ENCODE measurements at places on chromosomes 3 and 15.

GRCh38 chr15:95558916-95559315 is 771.6 kb upstream of the NR2F2 start:
- DNase-seq = no peak

DNA sequence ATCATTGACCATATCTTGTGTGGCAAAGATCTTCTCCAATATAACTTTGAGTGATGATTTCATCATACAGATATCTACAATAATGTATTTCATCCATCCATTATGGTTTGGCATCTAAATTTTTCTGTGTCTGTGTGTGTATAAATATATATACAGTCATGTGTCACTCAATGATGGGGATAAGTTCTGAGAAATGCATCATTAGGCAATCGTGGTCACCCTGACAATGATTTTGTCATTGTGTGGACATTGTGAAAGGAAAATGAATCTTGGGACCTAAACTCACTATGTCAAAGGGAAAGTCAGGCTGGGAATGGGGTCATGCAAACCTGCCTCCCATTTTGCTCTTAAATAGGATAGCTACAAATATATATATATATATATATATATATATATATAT is 12.4 kb downstream of the CFAP161 start:
- DNase-seq = no peak

GRCh38 chr15:90029024-90029423 is 27.9 kb downstream of the ZNF710 start:
- no peak for DNase-seq

- DNase-seq = no peak
Observed at GRCh38 chr3:16496408-16497222, 16.9 kb downstream of the RFTN1 start.

- no peak for DNase-seq
Observed at GRCh38 chr15:61720197-61720704, 340.0 kb downstream of the VPS13C start.

- DNase-seq = peak; percentile 14
Observed at GRCh38 chr15:93566762-93567161, 477.8 kb upstream of the RGMA start.

GRCh38 chr3:45917146-45917898 is 25.9 kb upstream of the CXCR6 start:
- DNase-seq = no peak

DNA sequence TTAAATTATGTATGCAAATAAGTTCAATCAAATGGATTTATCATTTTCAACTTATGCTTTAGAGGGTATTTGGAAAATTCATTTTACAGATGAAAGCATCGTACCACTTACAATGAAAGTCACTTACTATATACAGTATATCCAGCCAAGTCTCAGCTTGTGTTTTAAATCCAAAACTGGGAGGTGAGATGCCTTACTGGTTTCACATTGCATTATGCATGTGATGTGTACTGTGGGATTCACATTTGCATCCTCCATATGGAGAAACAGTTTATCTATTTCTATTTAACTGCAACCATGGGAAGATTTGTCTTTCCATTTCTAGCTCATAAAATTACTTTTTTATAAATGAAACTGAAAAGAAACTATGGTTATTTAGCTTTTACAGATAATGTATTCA is 248.1 kb downstream of the CNTN3 start:
- DNase-seq = no peak

DNA sequence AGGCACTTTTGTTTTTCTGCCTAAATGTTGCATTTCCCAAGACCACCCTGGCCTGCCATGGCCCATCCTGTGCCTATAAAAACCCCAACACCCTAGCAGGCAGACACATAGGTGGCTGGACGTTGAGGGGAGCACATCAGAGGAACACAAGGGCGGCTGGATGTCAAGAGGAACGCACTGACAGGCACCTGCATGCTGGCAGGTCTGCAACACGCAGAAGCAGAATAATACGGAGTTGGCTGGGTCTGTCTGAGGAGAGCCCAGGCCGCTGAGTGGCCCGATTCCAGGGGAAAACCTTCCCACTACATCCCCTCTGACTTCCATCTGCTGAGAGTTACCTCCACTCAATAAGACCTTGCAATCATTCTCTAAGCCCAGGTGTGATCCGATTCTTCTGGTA is 765.6 kb downstream of the PLOD2 start:
- DNase-seq = no peak

GRCh38 chr3:28198974-28199373 is 42.4 kb upstream of the CMC1 start:
- DNase-seq = no peak
